ENCODE measurements at places on chromosomes 16 and 17. TPM values are rescaled to one million over a fixed set of nuclear protein-coding genes. Genes with fewer than 3 reads are reported as not detected.

DNA sequence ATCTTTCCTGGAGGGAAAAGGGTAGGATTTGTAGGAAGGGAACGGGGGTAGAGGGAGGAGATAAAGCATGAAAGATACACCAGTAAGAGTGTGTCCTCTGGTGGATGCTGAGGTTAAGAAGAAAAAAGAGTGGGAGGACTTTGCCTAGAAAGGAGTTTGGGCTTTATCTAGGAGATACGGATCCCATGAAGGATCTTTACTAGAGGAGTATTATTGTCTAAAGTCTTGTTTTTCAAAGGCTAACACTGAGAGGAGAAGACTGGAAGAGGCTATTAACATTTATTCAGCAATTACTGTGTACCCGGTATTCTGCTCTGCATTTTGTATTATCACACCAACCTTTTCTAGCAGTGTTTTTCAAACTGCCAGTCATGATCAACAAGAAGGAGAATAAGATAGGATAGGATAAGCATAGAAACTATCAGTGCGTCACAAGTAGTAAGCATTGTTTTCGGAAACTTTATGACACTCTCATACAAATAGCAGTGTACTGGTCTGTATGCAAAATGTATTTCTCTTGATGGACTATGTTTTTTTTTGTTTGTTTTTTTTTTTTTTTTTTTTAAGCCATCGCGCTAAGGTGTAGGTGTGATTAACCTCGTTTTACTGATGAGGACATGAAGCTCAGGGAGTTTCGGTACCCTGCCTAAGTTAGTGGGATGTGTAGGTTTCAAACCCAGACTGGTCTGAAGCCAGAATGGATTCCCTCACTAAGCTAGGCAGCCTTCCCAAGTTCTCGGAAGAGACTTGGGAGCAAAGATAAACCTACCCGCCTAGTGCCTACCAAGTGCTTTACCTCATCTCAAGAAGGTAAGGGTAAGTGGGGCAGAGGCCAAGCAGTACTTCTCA, 1.3 kb upstream of the SP2 start:
- no peak for DNase-seq

GRCh38 chr17:17613708-17614114, 22.2 kb upstream of the PEMT start:
- DNase-seq: peak; percentile 71

DNA sequence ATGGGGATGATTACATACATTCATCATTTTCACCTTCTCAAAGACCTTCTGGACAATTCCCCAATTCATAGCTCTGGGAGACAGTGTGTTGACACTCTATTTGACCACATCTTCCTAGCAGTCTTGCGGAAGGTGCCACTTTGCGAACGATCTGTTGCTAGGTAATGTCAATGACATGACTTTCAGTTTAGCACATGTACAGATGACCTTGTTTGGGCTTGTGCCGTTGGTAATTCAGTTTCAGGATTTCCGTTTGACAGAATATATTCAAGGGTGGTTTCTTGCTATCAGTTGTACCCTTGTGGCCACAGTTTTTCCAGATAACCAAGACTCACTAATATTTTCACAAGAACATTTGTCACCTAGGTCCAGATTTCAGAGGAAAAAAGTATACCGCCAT, 478.2 kb downstream of the WWOX start:
- no peak for DNase-seq

DNA sequence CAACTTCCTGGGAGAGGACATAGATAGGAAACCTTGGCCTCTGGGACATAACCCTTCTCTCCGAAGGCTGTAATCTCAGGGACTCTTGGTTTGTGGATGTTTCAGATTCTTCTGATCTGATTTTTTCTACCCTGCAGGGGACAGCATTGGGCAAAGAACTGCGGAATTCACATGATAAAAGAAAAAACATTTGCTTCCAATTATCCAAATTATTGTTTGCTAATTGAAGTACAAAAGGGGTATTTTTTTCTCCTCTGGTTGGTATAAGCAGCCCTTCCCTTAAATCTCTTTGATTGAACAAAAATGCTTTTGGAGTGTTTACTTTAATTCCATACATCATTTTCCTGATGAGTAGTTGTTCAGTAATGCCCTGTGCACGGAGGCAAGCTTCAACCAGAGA, 251.7 kb upstream of the IRX3 start:
- no peak for DNase-seq

CA10 gene
- total RNA-seq: not detected

CUEDC1 gene
- not detected for total RNA-seq

- no peak for DNase-seq
Measured at GRCh38 chr17:54620399-54620978, 280.2 kb upstream of the TOM1L1 start.

CD19 gene
- total RNA-seq: 0.52 TPM

SPATA2L gene
- total RNA-seq: 6.1 TPM

DNA sequence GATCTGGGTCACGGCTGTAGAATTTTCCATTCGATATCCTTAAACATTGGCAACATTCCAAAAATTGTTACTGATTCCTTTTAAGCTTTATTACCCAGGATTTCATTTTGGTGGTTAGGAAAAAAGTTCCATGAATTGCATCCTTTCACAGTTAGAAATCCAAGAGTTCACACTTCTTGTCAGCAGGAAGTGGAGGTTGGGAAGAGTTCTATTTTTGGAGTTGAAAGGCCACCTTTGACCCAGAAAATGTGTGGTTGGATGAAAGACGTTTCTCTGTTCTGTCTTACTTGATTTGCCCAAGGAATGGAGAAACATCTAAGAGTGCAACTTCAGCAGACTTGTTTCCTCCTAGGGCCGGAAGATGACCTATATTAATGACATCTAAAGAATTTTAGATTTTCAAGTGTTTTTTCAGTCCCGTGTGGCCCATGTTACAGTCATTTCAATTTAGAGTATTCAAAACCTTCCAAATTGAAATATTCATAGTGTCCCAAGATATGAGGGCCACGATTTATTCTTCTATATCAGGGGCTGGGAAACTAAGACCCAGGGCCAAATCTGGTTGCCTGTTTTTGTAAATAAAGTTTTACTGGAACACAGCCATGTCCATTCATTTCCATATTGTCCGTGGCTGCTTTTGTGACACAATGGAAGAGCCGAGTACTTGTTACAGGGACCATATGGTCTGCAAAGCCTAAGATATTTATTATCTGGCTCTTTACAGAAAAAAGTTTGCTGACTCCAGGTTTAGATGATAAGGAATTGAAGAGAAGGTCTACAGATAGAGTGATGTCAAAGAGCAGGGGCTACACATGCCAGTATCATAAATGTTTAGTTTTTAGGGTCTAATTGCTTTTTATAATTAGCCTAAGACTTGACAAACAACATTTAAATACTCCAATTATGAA, 50.2 kb downstream of the CDK5R1 start:
- DNase-seq: no peak

ABCA8 gene
- total RNA-seq: not detected

- peak; percentile 58 for DNase-seq
Measured at GRCh38 chr17:57597531-57598453, 147.3 kb downstream of the CCDC182 start.

ABI3 gene
- 110 TPM for total RNA-seq

DNA sequence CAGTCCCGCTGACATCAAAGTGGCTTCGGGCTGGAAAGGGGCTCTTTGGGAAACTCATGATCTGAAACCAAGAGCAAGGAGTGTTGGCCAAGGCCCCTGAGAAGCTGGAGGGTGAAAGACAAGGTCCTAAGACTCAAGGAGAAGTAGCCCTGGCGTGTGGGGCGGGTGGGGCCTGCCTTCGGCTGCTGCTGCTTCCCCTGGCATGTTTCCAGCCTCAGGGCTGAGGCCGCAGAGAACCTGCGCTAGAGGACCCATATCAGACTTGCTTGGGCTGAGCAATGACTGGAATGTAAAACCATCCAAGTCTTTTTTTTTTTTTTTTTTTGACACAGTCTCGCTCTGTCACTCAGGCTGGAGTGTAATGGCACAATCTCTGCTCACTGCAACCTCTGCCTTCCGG, 67.5 kb upstream of the GCSH start:
- DNase-seq: no peak

- DNase-seq: no peak
Measured at GRCh38 chr17:27635275-27635823, 4.4 kb downstream of the LGALS9 start.

CCDC78 gene
- 3.9 TPM for total RNA-seq

QPRT gene
- total RNA-seq: 10.2 TPM

CLEC3A gene
- not detected for total RNA-seq

DNA sequence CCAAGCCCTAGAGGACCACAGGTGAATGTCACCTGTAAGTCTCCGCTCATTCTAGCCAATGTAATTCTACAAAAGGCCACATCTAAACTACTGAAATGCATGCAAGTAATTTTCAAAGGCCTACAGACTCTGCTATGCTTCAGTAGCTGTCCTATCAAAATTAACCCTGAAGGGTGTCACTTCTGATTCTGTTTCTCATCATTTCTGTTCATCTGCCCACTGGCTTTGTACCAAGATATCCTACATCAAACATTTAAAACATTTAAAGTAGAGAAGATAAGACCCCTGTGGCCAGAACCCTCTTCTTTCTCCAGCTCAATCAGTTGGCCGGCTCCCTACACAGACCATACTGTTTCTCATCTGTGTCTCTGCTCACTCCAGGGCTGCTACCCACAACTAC, 21.5 kb downstream of the PHF12 start:
- DNase-seq: no peak

VAT1 gene
- total RNA-seq: 19.2 TPM

DNA sequence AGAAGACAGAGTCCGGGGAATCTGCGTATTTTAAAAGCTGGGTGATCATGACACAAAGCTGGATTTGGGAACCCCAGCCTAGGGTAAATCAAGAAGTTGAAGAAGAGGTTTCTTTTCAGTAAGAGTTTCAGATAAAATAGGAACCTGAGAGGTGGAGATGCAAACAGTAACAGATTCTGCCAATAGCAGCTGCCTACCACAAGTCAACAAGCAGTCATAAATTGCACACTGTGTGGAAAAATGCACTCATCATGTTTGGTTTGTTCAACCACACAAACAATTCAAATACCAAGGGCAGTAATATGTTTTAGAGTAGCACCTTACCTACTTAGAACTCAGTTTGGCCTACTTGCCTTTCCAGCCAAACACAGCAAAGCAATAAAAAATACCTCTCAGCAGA, 14.0 kb downstream of the MYO1D start:
- no peak for DNase-seq

DNA sequence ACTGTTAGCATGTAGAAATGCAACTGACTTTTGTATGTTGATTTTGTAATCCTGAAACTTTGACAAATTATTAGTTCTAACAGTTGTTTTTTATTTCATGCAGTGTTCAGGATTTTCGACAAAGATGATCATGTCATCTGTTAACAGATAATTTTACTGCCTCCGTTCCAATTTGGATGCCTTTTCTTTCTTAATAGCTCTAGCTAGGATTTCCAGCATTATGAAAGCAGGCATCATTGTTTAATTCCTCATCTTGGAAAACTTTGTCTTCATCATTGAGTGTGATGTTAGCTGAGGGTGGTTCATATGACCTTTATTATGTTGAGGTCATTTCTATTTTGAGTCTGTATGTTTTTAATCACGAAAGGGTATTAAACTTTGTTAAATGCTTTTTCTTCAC, 31.9 kb downstream of the RMI2 start:
- no peak for DNase-seq

HSPB9 gene
- 0.29 TPM for total RNA-seq

- DNase-seq: no peak
Measured at GRCh38 chr16:61993108-61993507, 43.1 kb downstream of the CDH8 start.

CHST4 gene
- not detected for total RNA-seq

ASIC2 gene
- not detected for total RNA-seq

DNA sequence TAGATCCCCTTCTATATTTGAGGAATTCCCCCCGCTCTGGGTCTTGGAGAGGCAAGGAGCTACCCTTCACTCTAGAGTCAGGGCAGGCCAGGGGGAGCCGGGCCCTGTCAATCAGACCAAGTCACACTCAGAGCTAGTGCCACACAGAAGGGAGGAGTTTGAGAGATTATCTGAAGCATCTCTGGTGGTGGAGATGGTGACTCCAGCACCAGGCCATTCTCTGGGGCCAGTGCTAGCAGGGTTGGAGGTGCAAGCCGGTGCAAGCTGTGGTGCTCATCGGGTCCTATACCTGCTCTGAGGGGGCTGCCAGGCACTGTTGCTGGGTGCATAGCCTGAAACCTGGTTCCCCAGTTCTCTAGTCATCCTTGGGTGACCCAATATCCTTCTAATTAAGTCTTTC, 201.2 kb downstream of the COPRS start:
- DNase-seq: no peak

- no peak for DNase-seq
Measured at GRCh38 chr16:85064186-85064585, 36.6 kb downstream of the KIAA0513 start.

DNA sequence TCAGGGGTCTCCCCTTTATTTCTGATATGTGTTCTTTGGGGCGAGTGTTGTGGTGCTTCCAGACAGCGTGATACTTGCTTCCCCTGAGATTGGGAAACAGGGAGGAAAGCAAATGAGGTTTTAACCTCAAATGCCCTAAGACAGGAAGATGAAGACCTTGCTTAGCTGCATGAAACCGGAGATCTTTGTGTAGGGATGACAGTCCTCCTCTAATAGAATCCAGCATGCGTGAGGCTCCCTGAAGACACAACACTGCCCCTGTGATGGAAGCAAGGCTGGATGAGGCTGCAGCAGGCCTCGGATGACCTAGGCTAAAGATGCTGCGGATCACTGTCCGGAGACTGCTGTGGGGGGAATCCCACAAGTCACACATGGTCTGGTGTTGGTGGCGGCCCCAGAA, 491.0 kb downstream of the CDH13 start:
- DNase-seq: no peak

SLC47A1 gene
- not detected for total RNA-seq

PNMT gene
- total RNA-seq: not detected

DNA sequence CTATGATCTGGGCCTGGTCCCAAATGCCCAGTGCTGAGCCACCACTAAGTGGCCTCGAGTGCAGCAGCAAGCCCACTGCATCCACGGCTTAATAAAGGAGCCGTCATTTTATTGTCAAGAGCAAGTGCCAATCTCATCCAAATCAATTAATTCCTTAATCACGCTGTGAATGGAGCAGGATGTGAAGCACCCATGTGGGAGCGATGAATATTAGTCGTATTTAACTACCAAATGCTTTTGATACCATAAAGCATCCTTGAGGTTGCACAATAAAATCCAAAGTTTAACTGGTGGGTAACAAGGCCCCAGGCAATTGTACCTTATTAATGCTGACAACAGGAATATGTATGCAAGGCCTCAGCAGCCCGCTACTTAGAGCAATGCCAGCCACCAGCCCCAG, 226.0 kb upstream of the C16orf82 start:
- DNase-seq: no peak

GRCh38 chr16:11004351-11004750, 60.0 kb downstream of the CLEC16A start:
- DNase-seq: no peak

DNA sequence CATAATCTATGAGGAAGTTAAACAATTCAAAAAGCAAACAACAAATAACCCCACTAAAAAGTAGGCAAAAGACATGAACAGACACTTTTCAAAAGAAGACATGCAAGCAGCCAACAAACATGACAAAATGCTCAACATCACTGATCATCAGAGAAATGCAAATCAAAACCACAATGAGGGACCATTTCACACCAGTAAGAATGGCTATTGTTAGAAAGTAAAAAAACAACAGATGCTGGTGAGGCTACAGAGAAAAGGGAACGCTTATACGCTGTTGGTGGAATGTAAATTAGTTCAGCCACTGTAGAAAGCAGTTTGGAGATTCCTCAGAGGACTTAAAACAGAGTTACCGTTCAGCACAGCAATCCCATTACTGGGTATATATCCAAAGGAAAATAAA, 24.4 kb downstream of the TNFRSF13B start:
- DNase-seq: no peak

- no peak for DNase-seq
Measured at GRCh38 chr17:8986295-8986694, 20.8 kb upstream of the PIK3R5 start.

Data from activated CD8-positive, alpha-beta T cell treated with anti-CD3 and anti-CD28 coated beads, Interleukin-2, amount 10 ng/mL, durations not matched to agents 7 days and 5 days (primary cell).